ENCODE measurements at places on chromosomes 6 and 20.

DNA sequence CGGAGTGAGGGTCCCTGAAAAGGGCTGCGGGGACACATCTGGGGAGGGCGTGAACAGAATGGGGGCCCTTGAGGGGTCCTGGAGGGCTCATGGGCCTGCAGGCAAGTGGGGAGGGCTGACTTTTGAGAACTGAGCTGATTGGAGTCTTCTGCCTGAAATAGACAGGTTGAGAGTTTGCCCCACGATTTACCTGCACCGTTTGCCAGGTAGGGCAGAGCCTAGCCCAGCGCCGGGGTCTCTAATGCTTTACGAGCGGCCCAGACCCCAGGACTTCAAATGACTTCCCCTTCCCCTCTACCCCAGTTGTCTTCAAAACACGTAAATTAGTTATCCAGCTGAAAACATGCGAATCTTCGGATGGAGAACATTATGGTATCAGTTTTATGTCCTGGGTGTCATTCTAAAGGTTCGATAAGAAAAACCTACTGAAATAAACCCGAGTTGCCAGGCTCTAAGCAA is 1.3 kb downstream of the PLCB1 start:
- no peak for DNase-seq

DNA sequence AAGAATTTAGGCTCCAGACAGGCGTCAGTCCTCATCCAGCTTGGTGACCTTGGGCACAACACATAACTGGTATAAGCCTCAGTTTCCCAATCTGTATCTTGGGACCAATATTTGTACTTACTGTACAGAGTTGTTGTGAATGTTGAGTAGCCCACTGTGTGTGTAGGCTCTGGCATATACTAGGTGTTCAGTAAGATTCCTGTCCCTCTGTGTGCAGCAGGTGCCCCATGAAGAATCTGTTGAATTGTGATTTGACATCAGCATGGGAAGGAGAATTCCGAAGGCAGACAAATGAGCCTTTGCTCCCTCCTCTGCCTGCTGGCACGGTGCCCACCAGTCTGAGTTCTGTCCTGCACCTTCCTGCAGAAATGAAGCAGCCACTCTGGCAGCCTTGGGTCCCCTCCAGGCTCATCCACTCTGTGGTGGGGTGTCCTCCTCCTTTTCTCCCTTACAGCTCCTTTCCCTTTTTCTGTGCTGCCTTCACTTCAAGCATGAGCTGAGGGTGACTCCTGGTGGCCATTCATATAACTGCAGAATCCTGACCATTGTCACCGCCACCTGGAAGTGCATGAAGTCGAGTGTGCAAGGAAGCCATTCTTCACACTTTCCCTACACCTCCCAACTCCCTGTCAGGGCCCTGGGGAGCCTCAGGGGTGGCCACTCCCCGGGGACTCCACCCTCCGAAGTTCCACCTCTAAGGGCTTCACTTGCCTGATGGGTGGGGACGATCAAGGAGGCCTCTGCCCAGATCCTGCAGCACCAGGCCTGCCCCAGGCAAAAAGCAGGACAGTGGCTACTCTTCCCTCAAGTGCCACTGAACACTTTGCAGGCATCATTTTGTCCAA is 48.2 kb downstream of the MRPL14 start:
- peak; percentile 79 for DNase-seq

GRCh38 chr6:83849127-83849526 is 4.0 kb upstream of the RIPPLY2 start:
- no peak for DNase-seq

- no peak for DNase-seq
These were observed 15.0 kb upstream of the MRAP2 start for GRCh38 chr6:84018453-84019061.

GRCh38 chr6:139708337-139709199 is 334.1 kb upstream of the CITED2 start:
- DNase-seq: peak; percentile 88

DNA sequence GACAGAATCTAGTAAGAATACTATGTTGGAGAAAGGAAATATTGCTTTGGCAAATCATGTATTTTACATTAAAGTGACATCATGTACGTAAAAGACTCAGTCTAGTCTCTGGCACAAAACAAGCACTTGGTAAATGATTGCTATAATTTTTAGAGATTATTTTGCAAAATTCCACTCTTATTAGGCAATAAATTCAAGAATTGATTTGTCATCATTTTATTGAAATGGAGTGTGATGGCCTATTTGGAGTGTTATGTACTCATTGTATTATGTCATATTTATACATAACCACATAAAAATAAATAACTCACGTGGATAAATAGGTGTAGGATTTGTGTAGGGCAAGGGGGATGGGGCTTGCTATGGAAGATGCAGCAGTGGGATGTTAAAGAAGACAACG is 70.0 kb upstream of the FYN start:
- no peak for DNase-seq

GRCh38 chr6:18414116-18414515 is 27.0 kb downstream of the RNF144B start:
- DNase-seq: no peak

DNA sequence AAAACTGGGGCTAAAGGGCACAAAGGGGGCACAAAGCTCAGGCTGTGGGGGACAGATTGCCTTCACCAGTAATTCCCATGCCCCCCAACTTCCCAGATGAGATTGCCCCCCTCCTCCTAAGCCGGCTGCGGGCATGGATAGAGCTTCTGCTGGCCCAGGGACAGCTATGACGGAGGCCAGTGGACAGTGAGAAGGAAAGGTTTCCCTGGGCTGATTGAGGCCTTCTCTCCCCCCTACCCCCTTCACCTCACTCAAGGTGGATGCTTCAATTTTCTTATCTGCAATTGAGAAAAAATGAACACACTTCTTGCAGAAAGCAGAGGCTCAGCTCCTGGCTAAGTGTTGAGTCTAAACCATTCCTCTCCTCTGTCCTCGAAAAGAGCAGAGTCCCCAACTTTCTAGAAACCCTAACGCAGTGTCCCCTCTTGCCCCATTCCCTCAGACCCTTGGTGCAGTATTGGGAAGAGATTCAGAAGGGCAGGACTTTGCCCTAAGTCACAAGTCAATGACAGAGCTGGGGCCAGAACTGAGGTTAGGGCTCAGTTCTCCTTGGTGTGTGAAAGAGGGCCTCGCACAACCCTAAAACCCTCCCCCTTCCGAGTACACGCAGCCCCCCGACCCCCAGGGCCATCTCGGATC is 808 bp downstream of the SDC4 start:
- DNase-seq: no peak

DNA sequence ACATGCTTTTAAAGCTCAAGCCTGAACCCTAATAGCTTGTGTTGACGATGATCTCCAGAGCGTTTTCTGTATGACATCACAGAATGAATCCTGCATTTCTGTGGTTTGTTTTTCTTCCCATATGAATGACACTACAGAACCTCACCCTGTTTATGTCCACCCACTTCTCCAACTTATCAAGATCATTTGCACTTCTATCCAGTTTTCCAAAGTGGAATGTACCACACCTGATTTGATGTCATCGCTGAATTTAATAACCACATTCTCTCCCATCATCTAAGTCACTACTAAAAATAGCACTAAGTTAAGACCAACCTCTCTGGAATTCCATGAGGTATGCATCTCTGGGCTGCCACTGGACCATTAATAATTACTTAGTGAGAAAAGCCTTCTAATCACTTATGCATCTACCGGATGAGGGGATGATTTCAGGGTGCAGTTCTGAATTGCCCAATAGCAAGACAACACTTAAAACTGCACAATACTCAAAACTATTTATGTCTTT is 33.3 kb upstream of the CITED2 start:
- DNase-seq: no peak

DNA sequence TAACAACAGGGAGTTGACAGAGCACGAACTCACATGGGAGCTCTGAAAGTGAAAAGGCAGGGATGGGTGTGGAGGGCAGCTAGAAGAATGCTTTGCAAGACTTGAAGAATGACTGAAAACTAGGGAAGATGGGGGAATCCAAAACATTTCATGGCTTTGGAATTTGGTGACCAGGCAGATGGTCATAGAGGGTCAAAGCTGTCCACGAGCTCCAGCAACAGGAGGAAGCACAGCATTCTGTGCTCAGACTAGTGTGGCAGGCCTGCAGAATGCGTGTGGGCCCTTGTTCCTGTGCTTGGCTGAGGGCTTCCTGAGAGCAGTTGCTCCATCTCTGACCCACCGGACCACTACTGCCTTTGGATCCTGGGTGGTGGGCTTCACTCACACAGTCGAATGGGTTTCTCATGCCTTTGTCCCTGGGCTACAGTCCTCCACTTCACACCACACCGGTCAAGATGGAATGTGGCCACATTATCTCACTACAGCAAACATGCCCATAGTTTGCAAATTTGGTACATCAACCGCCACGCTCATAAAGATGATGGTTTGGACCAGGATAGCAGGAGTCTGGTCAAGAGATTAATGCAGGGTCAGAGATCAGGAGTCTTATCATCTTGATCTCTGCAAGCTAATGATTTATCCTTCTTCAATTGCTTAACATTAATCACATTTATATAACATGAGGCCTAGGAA is 100.7 kb downstream of the SGK1 start:
- no peak for DNase-seq

GRCh38 chr6:105678516-105678915 is 275.6 kb upstream of the PREP start:
- DNase-seq: no peak

GRCh38 chr6:87588756-87589407 is 905 bp downstream of the RARS2 start:
- no peak for DNase-seq

DNA sequence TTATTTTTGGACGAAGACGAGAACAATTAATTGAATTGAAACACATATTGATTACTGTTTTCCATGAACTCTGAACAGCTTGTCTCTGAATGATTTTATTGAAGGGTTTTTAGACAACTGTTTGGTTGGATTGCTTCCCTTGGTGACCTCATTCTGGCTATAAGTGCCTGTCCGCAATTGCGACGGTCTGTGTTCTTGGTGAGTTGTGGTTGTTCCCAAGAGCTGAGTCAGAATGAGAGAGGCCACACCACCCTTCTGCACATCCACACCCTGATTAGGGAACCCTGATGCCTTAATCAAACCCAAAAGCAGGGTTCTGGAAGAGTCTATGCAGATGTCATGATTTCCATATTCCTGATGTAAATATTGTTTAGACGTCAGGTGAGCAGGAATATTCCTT is 747.0 kb downstream of the PTPRT start:
- DNase-seq: peak; percentile 25

DNA sequence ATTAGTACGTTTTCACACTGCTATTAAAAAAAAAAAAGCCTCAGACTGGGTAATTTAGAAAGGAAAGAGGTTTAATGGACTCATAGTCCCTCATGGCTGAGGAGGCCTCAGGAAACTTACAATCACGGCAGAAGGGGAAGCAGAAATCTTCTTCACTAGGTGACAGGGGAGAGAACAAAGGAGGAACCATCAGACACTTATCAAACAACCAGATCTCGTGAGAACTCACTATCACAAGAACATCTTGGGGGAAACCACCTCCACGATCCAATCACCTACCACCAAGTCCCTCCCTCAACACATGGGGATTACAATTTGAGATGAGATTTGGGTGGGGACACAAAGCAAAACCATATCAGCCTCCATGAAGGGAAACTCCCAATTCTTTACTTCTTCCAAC is 85.2 kb upstream of the MAFB start:
- no peak for DNase-seq

GRCh38 chr6:167933290-167933689 is 64.2 kb upstream of the KIF25 start:
- DNase-seq: no peak

DNA sequence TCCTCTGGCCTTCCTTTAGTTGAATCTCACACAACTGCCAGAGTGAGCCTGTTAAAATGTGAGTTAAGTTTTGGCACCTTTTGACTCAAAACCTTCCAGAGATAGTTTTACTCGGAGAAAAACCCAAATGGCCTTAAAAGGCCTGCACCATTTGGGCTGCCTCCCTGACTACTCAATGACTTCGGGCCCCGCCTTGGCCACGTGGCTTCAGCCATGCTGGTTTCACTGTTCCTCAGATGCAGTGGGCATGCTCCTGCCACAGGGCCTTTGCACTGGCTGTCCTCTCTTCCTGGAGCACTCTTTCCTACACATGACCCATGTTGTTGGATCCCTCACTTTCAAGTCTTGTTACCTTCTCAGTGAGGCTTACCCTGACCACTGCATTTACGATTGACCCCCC is 18.3 kb downstream of the VEGFA start:
- no peak for DNase-seq

- DNase-seq: no peak
These were observed 67.8 kb upstream of the EDN3 start for GRCh38 chr20:59232618-59233017.

GRCh38 chr6:142805042-142805441 is 139.9 kb downstream of the HIVEP2 start:
- no peak for DNase-seq

DNA sequence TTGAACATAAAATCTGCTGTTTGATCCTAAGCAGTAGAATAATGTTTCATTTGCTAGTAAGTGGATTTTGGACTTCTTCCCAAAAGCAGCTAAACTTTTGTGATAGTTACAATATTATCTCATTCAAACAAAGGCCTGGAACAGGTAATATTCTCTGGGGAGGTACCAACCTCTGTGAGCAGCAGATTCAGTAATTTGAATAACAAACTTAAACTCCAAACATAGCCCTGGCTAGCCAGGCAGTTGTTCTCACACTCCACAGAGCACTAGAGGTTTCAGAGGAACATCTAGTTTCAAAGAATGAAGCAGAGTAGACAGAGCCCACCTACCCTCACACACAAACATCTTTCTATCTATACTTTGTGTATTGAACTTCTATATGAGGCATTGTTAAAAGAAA is 40.9 kb downstream of the LGSN start:
- no peak for DNase-seq

DNA sequence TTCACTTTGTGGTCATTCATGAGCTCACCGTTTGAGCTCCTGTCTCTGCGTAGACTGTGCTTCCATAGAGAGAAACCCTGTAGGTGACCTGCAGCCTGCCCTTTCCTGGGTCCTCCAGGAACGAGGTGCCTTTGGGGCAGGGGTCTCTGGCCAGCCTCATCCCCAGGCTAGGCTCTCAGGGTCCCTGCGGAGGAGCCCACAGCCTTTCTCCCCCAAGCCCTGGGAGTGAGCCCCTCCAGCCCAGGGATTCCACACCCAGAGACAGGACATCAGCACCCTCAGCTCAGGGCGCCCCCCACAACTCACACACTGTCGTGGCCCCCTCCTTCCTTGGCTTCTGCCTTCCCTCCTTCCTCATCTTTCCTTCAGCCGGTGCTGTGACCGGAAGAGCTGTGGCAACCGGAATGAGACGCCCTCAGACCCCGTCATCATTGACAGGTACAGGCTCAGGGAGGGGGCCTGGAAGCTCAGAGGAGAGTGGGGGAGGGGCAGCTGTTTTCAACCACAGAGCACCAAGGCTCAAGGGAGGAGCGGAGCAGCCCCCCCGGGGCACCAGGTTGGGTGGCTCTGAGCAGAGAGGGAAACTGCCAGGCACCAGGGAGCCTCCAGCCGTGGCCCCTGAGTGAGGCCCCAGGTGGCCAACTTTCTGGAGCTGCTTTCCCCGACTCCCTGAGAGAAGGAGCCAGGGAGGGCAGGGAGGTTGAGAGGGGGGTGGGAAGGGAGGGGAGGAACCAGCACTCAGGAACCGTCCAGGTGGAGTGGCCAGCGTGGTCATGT is 16.8 kb downstream of the EBF4 start:
- no peak for DNase-seq

GRCh38 chr20:12252793-12253192 is 335.1 kb downstream of the BTBD3 start:
- DNase-seq: no peak

Data from cardiac muscle cell (in vitro differentiated cells and primary cell).